ENCODE measurements at places on chromosomes 3 and 15.

DNA sequence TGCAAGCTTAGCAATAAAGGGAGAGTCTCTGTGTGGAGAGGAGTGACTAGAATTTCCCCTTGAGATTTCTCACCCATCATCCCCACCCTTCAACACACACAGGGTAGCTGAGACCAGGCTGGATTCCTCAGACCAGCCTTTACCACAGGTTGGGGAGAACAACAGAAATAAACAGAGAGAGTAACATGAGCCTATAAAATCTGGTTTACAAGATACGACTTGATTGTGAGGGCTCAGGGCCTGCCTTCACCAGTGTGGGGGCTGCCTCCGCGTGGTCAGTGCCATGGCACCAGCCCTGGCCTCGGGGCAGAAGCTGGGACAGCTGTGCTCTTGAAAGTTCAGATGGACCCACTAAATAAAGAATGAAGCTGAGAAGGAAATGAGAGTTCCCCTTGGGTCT is 14.6 kb upstream of the MAGEF1 start:
- no peak for DNase-seq

DNA sequence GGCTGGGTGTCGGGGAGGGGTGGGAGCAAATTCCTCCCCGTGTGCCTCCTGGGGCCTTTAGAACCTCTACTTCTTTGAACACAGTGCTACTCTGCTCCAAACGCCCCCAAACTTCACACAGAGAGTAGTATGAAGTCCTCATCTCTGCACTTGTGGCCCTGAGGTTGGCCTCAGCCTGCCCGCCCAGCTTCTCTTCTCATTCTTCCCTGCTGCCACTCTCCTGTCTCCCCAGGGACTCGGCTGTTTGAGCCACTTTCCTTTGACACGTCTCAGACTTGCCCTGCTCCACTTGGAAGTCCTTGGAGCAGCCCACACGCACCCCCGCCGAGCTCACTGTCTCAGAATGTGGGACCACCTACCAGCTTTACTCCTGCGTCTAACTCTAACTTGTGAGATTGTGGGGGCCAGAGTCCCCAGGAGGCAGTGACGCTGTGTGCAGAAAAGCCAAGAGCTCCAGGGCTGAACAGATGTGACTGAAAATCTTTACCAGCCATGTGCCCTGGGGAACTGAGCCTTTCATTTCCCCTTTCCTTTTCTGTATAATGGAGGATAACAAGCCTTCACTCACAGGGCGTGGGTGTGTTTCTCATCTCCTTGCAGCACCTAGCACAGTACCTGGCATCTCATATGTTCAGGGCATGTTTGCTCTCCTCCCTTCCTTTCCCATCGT is 233.6 kb upstream of the CTDSPL start:
- no peak for DNase-seq

DNA sequence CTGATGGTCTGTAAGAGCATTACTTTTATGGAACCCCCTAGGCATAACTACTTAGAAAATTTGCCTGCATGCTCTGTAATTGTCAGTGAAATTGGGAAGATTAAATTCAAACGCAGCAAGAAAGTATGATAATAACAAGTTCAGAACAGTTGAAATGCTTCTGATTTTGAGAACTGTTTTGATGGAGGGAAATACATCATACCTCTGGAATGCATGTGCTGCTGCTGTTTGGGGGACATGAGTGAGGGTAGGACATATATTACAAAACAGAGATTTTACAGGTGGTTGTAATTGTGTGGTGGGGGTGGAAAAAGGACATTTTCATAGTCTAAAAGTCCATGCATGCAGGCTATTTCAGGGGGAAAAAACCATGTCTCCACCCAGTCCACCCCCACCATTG is 135.0 kb upstream of the DPH6 start:
- DNase-seq = peak; percentile 24

DNA sequence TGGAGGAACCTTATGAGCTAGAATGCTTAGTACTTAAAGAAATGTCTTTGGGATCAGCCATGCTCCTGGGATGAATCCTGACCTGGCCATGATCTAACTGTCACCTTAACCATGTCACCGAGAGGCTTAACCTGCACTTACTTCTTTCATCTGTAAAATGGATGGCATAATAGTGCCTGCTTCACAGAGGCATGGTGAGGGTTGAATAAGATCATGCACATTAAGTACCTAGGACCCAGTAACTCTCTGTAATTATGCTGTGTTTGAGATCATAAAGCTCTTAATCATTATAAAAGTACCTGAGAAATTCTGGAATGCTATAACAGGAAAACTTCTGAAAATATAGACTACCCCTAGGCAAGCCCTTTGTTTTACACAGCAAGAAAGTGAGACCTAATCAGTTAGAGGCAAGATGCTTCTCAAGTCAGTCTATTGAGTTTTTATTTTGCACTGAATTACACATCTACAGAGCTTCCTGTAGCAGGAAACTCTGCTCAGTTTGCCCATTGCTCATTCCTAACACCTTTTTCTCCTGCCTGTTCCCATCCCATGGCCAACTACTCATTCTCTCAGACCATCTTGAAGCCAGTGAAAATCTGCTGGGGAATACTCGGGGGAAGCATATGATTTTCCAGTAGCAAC is 1015.5 kb upstream of the CFAP20DC start:
- DNase-seq = no peak

DNA sequence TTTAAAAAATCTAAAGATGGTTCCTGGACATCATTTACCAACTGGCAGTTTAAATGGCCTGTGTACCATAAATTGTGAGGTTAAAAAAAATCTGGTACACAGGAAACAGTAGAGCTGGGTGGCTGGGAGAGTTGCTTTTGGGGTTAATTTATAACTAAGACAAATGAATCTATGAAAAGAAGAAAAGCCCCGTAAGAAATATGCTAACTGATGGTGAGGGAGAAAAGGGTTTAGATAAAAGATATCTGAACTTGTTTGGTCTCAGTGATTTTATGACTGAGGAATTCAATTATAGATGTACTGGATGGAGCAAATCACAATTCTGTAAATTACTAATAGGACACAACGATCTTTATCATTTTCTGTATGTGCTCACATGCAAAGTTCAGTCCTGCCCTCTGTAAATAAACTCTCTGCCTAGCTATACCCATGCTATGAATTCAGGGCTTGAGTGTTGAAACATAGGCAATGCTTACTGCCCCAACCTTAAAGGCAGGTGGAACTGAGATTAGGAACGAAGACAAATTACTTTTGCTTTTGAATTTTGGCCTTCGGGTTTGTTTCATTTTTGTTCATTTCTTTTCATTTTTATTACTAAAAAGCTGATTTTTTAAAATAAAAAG is 28.0 kb downstream of the PPARG start:
- no peak for DNase-seq

- DNase-seq = no peak
Measured at GRCh38 chr15:89155656-89156055, 65.7 kb downstream of the RLBP1 start.

- peak; percentile 77 for DNase-seq
Measured at GRCh38 chr3:53109891-53110771, 20.1 kb downstream of the RFT1 start.

DNA sequence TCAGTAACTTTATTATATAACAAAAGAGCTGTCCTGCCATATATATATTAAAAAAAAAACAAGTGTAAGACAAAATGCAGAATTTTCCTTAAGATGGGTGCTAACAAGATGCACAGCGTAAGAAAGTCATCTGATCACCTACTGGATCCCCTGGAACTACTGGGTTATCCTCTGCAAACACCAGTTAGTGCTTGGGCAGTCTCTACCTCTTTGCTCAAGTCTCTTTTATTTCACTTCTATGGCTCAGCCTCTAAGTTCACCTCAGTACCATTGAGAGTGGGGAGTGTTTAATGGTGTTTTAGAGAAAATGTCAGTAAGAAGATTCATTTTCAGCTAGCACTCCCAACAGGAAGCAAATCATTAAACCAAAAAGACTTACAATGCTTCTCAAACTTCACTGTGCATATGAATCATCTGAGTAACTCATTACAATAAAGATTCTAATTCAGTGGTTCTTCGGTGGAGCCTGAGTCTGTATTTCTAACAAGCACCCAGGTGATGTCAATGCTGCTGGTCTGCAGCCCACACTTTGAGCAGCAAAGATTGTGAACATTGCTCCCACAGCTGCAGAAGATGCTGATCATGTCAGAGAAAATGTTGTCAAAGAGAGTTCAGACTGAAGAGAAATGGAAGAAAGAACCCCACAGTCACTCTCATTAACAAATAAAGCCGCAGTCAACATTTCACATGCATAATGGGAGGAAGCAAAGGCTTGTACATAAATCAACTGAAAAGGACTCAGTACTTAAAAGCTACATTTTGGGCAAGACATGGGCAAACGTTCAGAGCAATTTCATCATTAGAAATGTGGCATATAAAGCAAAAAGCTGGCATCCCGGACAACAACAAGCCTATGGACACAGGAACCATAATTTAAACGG is 227.1 kb upstream of the ATP11B start:
- DNase-seq = no peak

- DNase-seq = no peak
Measured at GRCh38 chr3:182568261-182568660, 225.0 kb upstream of the ATP11B start.

DNA sequence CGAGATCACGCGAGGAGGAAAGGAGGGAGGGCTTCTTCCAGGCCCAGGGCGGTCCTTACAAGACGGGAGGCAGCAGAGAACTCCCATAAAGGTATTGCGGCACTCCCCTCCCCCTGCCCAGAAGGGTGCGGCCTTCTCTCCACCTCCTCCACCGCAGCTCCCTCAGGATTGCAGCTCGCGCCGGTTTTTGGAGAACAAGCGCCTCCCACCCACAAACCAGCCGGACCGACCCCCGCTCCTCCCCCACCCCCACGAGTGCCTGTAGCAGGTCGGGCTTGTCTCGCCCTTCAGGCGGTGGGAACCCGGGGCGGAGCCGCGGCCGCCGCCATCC is 1.1 kb upstream of the SETD5 start:
- peak; percentile 97 for DNase-seq

GRCh38 chr3:99875581-99875928 is 57.9 kb downstream of the CMSS1 start:
- DNase-seq = peak; percentile 71

DNA sequence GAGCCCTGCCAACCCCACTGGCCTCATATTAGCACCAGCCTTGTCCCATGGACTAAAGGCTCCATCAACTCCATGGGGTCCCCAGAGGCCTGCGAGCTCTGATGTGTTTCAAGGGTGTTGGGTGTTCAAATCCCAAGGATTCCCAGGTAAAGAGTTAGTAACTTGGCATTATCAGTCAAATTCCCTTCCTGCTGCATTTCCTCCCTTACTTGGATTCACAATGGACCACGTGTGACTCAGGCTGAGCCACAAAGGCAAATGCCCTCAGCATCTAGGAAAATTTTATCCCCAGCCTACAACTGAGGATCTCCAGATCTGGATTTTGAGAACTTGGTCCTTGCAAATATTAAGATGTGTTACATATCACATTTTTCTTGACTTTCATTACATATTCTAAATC is 58.8 kb downstream of the GADL1 start:
- DNase-seq = no peak

GRCh38 chr15:75313116-75313845 is 22.6 kb upstream of the COMMD4 start:
- no peak for DNase-seq

DNA sequence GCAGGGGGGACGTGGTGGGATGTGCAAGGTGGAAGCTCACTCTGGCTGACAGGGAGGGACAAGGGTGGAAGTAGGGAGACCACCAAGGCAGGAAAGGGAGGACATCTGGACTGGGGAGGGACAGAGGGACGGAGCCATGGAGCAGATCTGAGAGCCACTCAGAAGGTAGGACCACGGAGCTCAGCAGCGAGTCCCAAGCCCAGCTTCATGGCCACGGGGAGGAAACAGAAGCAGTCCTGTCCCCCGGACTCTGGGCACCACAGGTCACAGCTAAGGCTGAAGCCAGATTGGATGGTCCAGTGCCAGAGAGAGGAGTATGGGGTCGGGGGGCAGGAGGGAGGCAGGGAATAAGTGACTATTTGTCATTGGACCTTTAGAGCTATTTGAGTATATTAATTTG is 220.1 kb downstream of the TBC1D2B start:
- DNase-seq = no peak

GRCh38 chr3:28711293-28711692 is 362.7 kb upstream of the AZI2 start:
- no peak for DNase-seq

DNA sequence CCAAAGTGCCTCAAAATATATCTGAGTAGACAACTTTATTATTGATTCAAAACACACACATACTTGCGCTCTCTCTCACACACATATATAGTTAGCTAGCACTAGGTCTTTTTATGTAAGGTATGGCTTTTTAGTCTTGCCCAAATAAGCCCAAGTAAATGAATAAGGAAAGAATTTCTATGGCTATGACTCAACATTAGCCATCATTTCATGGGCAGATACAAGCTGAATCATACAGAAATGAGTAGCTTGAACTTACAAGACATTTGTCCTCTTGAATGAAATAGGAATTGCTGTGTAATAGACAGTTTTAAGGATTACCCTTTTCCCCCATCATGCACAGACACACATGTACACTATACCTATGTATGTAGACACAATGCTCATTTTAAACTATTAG is 4.9 kb downstream of the CADPS start:
- DNase-seq = peak; percentile 82

Measured in HCEC 1CT (cell line).